T-cell (primary cell): ENCODE measurements at places on chromosomes 1 and 21. TPM values are rescaled to one million over a fixed set of nuclear protein-coding genes. Genes with fewer than 3 reads are reported as not detected.

The WDR64 gene
- not detected for total RNA-seq

The PGBD5 gene
- total RNA-seq = 0.03 TPM

DNA sequence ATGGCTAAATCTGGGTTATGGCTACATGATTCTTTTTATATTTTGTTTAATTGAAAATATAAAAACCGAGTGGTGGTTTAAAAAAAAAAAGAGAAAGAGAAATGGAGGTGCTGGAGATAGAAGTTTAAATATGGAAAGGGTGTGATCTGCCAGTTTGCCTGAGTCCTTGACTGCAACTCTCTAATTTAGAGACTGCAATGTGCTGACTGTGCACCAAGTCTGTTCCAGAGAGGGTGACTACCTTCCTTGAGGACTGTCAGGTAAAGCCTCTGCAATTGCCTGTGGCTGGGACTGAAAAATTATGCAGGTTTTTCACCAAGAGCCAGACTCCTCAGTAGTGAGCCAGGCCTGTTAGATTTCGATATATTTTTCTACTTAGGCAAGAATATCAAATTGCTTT lies 1326.3 kb downstream of the BRINP3 start:
- no peaks in the 10 kb centered on the region for H3K4me1 ChIP-seq
- DNase-seq = no peak
- no peak overlapping the region for H3K27ac ChIP-seq
- no peaks in the 10 kb centered on the region for H3K27me3 ChIP-seq
- H3K36me3 ChIP-seq = no peaks in the 10 kb centered on the region

- H3K36me3 ChIP-seq = no peaks in the 10 kb centered on the region
- H3K4me1 ChIP-seq = no peaks in the 10 kb centered on the region
- no peak overlapping the region for H3K4me3 ChIP-seq
- no peak overlapping the region for H3K27ac ChIP-seq
- DNase-seq = no peak
Observed at GRCh38 chr1:175514387-175514953, 228.9 kb downstream of the TNR start.
